ENCODE measurements at places on chromosomes 1 and 21. TPM values are rescaled to one million over a fixed set of nuclear protein-coding genes. Genes with fewer than 3 reads are reported as not detected.

DNA sequence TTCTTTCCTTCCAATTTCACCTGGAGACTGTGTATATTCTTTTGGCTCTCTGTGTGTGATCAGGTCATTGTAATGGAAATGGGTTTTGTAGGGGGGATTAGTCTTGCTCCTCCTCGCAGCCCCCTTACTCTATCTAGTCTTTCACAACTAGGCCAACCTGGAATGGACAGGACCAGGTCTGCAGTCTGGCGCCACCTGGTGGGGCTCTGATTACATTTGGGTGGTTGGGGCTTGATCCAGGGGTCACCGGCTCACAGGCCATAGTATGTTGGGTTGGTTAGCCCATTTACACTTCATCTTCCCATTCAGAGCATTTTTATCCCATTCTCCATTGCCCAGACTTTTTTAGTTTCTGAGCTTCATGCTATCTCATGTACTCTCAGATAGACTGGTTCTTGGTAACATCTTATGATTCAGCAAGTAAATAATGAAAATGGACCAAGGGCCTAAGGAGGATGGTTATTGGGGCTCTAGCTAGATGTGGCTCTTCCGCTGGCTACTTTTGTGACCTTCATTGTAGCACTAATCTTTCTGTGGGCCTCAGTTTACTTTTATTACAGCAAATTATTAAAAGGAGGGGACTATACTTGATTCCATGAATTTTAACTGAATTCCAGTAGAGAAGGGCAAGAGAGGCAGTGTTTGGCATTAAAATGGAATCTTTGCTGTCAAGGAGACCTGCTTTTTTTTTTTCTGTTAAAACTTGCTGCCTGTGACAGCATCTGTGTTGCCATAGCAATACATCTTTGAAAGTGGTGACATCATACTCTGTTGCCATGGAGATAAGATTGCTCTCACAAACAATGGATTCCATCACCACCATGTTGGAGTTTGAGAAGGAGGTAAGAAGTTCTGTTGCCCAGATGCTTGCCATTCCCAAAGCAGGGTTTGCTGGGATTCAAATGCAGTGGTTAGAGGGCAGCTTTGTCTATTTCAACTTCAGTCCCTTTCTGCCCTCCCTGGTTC is 150.1 kb downstream of the PLXNA2 start:
- DNase-seq: peak; percentile 27

GRCh38 chr1:117589544-117589943 is 16.3 kb upstream of the TENT5C start:
- DNase-seq: no peak

DNA sequence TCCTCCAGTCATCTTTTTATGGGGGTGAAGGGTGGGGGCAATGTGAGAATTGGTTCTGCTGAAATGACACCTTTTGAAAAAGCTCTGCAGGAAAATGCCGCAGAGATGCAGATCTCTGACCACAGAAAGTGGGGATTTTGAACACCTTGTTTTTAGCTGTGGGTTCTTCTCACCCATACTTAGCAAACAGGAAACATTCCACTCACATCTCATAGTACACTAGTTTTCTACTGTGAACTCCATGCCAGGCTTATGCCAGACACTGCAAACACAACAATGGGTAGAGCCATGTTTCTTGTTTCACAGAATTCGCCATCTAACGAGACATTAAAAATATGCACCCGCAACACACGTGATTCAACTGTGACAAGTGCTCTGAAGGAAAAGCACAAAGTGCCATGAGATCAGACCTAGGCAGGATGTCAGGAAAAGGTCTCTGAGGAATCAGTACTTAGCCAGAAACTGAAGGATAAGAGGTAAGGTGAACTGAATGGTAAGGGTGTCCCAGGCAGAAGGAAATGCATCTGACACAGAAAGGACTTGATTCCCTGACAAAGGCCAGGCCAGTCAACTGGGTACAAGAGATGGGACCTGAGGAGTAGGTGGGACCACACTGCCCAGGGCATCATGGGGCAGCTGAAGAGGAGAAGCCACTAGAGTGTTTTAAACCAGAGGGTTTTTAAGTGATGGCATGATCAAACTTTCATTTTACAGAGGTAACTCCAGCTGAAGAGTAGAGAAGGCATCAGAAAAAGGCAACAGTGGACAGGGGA is 83.8 kb upstream of the JAK1 start:
- no peak for DNase-seq

DNA sequence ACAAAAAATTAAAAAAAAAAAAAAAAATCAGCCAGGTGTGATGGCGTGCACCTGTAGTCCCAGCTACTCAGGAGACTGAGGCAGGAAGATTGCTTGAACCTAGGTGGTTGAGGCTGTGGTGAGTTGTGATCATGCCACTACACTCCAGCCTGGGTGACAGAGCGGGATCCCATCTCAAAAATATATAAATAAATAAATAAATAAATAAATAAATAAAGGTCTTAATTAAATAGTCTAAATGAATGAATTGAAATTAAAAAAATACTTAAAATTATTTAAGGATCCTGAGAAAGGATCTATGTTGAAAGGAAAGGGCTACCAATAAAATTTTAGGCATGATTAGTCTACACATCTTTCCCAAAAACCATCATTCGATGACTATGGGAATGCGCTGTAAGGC is 67.4 kb upstream of the HP1BP3 start:
- no peak for DNase-seq

GRCh38 chr21:39980241-39980820 is 113.1 kb downstream of the PCP4 start:
- no peak for DNase-seq

DNA sequence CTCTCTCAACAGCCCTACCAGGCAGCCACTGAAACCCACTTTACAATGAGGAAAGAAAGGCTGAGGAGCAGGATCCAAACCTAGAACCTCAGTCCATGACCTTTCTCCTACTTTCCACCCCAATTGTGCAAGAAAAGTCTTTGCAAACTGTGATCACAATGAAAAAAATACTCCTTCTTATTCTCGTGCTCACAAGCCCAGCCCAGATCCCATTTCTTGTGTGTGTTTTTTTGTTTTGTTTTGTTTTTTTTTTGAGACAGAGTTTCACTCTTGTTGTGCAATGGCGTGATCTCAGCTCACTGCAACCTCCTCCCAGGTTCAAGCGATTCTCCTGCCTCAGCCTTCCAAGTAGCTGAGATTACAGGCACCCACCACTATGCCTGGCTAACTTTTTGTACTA is 97.7 kb downstream of the CRYAA start:
- no peak for DNase-seq

- DNase-seq: no peak
Observed at GRCh38 chr21:34724131-34724856, 55.5 kb downstream of the CLIC6 start.

GRCh38 chr1:63023171-63023570 is 239.2 kb downstream of the ATG4C start:
- DNase-seq: no peak

DNA sequence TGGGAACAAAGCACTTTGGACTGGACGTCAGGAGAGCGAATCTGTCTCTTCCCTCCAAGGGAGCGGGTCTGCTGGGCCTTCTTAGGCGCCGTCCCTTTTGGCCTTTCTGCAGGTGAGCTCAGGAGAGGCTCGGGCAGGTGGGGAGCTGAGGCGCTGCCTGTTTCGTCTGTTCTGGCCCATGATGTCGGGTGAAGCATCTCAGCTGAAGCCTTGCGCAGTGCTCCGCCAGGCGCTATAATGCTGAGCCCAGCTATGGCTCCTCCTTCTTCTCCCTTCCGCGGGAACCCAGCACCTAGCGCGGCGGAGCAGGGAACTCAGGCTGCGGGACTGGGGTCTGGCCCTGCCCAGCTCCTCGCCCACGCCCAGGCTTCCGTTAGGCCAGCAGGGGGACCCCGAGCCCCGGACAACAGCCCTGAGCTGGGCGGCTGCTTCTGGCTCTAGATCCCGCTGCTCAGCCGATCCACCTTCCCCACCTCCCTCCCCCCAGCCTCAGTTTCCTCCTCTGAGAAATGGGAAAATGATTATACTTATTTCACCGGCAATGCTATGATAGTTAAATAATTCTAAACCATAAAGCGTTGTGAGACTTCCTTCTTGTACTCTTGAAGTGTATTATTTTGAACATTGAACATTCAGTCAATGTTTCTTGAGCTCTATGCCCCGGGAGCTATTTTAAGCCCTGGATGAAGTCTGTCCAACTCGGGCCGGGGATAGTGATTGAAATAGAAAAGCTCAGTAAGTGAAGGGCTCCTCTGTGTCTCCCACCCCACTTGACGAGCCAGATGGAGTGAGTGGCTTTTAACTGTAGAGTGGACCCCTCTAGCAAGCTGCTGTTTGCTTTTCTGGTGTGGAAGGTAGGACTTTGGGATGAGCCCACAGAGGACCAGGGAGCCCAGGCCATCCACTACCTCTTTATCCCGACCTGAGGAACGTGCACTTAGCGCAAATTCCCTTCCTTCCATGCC is 9.6 kb upstream of the ADORA1 start:
- no peak for DNase-seq

DNA sequence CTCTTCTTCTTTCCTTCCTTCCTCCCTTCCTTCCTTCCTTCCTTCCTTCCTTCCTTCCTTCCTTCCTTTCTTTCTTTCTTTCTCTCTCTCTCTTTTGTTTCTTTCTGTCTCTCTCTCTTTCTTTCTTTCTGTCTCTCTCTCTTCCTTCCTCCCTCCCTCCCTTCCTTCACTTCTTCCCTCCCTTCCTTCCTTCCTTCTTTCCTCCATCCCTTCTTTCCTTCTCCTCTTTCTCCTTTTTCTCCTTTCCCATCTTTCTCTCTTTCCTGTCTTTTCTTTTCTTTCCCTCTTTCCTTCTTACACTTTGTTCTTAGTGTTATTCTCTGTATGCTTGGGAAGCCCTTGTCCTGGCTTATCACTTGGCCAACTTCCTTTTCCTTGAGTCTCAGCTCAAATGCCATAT is 72.5 kb upstream of the MPC2 start:
- no peak for DNase-seq

DNA sequence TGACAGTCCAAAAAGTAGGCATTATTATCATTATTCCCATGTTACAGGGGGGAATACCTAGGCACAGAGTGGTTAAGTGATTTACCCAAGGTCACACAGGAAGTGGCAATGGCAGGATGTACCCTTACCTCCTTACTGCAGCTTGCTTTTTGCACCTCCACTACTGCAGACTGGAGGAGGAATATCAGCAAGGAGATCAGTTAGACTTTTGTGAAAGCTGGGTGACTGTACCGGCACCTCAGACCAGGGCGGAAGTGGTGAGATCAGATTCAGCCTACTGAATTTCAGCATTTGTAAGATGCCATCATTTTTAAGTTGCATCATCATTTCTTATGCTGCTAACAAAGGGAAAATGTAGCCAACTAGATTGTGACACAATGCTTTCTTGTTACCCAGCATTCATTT is 4.5 kb downstream of the ADARB1 start:
- DNase-seq: no peak

DNA sequence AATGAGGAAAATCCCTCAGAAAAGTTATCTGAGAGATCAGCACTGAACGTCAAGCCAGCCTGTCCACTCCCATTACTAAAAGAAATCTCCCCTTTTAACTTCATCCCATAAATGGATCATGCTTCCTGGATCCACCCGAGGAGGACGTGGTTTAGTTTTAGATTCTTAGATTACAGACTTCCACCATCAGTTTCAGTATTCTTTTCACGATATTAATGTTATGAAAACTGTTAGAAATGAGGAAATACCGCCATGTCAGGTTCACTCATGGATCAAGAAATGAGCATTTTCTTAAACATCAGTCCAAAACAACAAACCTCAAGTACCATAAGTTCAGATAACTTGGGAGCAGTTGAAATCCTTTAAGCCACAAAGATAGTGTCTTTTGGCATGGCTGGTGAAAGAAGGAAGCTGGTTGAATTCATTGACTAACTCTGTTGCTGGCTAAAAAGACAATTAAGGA is 49.8 kb downstream of the NFIA start:
- DNase-seq: no peak

Gene ANGPTL7
- total RNA-seq: not detected

GRCh38 chr21:44454747-44455523 is at the start of gene LRRC3:
LRRC3 (plus strand) TSS chr21:44455510; CDS start chr21:44456645, 1,135 bp downstream.
- DNase-seq: peak; percentile 54

GRCh38 chr1:103525114-103525606 is 339 bp upstream of the RNPC3 start:
- peak; percentile 4 for DNase-seq

Gene SLC19A2
- 11.2 TPM for total RNA-seq

- no peak for DNase-seq
Observed at GRCh38 chr1:204331847-204332487, 27.8 kb downstream of the PLEKHA6 start.

- no peak for DNase-seq
Observed at GRCh38 chr1:10507111-10507879, 32.5 kb downstream of the PEX14 start.

Gene FCRL3
- total RNA-seq: not detected

DNA sequence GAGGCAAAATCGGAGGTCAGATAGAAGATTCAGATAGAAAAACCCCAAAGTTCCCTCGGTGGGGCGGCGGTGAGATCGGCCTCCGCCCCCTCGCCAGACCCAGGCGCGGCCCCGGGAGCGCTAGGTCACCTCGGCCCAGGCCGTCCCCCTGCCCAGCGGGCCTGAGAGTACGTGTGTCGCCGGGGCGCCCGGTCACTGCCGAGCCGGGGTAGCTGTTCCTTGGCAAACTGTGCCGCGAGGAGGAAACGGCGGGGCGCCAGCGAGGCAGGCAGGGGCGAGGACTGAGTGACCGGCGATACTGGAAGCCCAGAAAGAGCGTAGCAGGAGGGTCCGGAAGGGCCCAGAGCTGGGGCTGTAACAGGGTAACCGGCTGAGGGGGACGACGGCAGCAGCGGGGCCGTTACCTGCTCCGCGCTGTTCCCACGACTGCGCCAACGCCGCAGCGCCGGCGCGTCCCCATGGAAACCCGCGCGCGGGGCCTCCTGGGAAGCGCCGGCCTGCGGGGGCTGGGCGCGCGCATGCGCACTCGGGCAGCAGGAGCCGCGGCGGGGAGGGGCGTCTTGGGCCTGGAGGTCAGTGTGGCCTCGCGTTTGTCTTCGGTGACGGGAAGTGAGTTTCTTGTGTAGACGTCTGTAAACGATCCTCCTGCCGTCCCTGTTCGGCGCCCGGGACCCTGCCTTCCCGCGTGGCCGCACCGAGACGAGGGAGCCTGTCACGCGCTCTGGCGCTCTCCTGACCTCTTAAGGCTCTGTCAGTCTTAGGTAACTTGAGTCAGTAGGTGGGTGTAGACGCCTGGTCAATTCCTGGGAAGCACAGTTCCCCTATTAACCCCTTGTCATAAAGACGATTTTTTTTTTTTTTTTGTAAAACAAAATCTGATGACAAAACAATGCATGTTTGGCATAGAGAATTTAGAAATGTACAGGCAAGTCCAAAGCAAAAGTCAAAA is at the start of gene LCA5L:
TSS of gene LCA5L (minus strand) at position 458 of the 949 bp plus-strand sequence. CDS start 17,285 bp downstream, outside the sequence.
- peak; percentile 54 for DNase-seq
